ENCODE measurements at places on chromosomes 7 and 10. TPM values are rescaled to one million over a fixed set of nuclear protein-coding genes. Genes with fewer than 3 reads are reported as not detected.

Gene CDHR3
- total RNA-seq: 23.5 TPM

Gene TMEM130
- not detected for total RNA-seq

Gene SFXN3
- 108 TPM for total RNA-seq

Gene FOXI2
- not detected for total RNA-seq

Gene SHLD2
- 27.2 TPM for total RNA-seq

Gene SDK1
- total RNA-seq: 1.6 TPM

Gene AKR1C3
- 139 TPM for total RNA-seq

Gene PIK3AP1
- not detected for total RNA-seq

Gene CCL26
- 0.37 TPM for total RNA-seq

Gene FFAR4
- not detected for total RNA-seq

Gene NEUROD6
- not detected for total RNA-seq

Gene DKK1
- total RNA-seq: 92.1 TPM
